Thymus (tissue), 14 donors: ENCODE measurements at places on chromosomes 6 and 20. TPM values are rescaled to one million over a fixed set of nuclear protein-coding genes. Genes with fewer than 3 reads are reported as not detected.

Gene PPP1R16B
- total RNA-seq: 16.8 TPM

DNA sequence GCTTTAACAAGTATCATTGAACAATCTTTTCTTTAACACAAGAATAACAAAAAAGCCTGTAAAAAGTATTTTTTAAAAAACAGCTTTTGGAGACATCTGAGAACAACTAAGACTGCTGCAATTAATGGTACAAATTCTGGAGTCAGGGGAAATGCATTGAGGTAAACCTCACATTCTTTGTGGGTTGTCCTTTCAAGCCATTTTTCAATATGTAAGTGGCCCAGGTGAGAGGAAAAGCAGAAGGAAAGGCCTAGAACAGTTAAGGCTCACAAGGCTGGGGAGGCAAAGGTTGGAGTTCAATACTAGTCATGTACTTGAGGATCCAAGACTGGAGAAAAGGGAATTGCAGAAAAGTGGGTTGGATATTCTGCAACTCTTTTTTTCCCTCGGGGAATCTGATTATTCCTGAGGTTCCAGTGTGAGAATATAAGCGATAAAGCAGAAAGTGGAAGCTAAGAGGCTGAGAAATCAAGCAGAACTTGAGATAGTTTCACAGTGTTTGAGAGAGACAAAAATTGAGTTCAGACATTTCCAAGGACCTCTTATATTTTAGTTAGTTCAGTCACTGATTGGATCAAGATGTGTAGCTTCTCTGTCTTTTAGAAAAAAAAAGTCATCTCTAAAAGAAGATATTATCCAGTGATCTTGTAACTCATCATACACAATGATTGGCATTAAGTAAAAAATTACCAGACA, 25.0 kb upstream of the TXLNB start:
- DNase-seq: no peak

DNA sequence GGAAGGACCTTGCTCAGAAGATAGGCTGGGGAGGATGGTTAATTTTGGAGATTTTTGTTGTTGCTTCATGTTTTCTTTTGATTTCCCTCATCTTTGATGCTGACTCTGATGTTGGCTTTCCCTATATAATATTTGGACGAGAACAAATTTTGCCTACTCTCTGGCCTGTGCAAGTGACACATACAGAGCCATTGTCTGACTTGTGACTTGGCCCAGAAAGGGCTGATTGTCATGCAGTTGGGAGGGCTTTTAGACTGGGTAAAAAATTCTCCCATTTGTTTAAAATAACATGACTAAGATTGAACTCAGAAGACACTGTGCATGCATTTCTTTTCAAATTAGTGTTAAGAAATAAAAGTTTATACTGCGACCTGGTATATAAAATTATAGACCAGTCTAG, 98.6 kb upstream of the SUPT3H start:
- DNase-seq: no peak

DNA sequence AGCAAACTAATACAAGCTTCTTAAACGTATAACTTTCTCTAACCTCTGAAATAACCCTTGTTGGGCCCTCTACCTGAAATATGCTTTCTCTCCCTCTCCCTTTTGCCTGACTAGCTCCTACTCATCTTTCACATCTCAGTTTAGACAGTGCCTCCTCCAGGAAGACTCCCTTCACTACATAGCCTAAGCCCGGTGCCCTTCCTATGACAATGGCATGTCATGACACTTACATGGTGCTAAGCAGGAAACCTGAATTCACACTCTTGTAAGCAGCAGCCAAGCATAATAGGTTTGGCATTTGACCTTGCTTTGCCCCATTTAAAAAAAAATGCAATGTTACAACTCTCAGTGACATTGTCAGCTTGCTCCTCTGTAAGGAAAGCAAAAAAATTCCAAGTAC, 33.1 kb upstream of the FBXL4 start:
- no peak for DNase-seq

DNA sequence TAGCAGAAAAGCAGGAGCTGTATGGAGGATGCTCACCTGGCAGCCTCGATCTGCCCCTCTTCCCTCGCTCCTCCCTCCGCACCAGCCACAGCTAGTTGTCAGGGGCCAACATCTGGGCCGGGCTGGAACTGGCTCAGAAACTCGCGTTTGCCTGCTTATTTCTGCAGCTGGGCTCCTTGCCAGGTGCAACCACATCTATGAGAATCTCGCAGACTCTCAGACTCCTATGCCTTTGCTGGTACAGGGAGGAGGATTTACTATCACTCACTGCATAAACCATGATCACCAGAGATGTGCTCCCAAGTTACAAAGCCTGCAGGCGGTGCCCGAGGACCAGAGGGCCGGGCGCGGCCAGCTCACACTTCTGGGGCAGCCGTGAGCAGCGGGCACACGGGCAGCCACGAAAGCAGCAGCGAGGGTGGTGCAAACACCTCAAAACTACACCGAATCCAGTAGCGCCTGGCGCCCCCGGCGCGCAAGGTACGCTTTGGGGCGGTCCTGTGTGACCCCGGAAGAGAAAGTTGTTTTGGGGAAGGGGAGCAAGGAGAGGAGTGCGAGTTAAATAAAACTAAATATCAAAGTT, 577 bp upstream of the LRRC1 start:
- DNase-seq: peak; percentile 92

DNA sequence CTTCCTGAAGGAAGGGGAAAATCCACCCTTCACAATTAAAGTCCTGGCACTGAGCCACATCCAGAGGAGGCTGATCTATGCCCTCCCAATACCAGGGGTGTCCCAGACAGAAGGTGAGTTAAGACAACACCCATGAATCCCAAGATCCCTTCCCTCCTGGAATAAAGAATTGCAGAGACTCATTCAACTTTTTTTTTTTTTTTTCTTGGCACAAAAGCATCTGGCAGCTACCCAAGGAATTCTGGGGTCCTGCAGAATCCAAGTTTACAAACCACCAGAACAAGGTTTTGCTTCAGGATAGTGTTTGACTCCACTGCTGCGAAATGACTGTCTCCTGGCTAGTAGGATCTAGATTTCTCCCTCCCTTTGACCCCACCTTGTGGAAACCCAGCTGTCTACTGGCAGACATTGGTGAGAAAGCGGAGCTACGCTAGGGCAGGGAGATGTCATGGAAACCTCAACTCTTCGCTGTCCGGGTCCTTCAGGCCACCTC, 37.4 kb downstream of the JAG1 start:
- no peak for DNase-seq

- no peak for DNase-seq
Observed at GRCh38 chr6:53831936-53832660, 37.3 kb downstream of the LRRC1 start.

Gene SRSF12
- total RNA-seq: 0.71 TPM

Gene RAET1L
- 0.28 TPM for total RNA-seq

GRCh38 chr6:10850728-10851127, 12.4 kb upstream of the MAK start:
- no peak for DNase-seq

DNA sequence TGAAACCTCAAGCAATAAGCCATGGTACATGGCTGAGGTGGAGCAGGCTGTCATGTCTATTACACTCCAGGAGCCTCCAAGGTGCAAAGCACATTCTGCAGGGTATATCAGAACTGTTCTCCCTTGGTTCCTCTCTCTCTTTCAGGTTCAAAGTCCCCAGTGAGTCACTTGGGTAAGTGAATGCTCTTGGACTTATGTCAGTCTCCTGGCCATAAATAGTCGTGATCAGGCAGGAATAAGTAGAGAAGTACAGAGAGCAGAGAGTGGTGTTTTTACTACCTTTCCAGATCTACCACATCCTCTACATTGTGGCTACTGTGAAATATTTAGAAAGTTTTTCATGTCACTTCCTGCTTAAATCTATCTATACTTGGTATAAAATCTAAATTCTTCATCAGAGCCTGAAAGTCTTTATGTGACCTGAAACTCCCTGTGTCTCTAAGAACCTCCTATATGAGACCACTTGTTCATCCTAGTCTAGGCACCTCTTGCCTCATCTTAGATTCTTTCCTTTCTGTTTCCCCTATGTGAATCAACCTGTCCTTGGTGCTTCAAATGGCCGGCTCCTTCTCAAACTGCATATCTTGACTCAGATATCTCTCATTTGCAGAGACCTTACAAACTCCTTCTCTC, 1077.6 kb upstream of the MAP3K7 start:
- DNase-seq: no peak

GRCh38 chr6:142301651-142302391, at the start of gene ADGRG6:
Gene ADGRG6, plus strand, starts transcription at chr6:142302007. Its CDS starts 323 bp downstream, at chr6:142302330.
- DNase-seq: peak; percentile 41
